CD4-positive, CD25-positive, alpha-beta regulatory T cell (primary cell): ENCODE measurements at places on chromosomes 3 and 15. TPM values are rescaled to one million over a fixed set of nuclear protein-coding genes. Genes with fewer than 3 reads are reported as not detected.

The GPR176 gene
- total RNA-seq, result not detected

The SENP5 gene
- 67.5 TPM for total RNA-seq

The SYNPR gene
- total RNA-seq, result not detected

The LRRC2 gene
- total RNA-seq, result 2.4 TPM

DNA sequence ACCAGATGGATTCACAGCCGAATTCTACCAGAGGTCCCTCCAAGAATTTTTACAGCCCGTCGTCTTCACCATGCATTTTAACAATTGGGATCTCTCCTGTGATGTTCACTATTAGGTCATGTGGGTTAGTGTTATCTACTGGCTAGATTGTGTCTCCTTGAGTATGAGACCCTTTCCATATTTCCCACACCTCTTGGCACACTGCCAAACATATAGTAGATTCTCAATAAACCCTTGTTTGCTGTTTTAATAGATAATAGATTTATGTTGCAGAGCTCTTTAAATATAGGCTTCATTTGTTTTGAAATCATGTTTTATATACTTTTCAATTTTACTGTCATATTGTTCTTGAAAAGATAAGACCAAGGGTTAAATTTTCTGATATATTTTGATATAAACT lies 34.9 kb upstream of the ADGRG7 start:
- H3K4me3 ChIP-seq, result no peak overlapping the region
- H3K27me3 ChIP-seq, result no peaks in the 10 kb centered on the region
- DNase-seq, result no peak

DNA sequence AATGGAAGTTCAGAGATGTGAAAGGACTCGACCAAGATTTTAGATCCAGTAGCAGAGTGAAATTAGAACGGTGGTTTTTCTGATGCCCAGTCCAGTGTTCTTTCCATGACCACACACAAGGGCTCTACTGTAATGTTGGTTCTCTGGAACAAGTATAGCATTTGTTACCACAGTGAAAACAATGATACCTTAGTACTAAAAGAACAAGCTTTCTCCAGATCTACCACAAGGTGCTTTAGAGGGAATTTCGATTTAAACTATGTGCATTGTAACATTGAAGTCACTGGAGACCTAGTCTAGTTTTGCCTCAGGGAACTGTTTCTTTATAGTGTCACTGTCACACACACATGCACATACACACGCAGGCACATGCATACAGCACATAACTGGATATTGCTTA lies 12.8 kb upstream of the CCNL1 start:
- H3K4me3 ChIP-seq, result no peak overlapping the region
- peaks cover 24% of the 10 kb centered on the region for H3K4me1 ChIP-seq
- H3K27ac ChIP-seq, result no peak overlapping the region
- DNase-seq, result no peak
- no peaks in the 10 kb centered on the region for H3K36me3 ChIP-seq

GRCh38 chr3:52552089-52552488 lies 15.7 kb downstream of the UQCC5 start:
- no peaks in the 10 kb centered on the region for H3K4me1 ChIP-seq
- no peak for DNase-seq
- H3K27me3 ChIP-seq, result no peaks in the 10 kb centered on the region
- H3K27ac ChIP-seq, result no peak overlapping the region
- peaks cover 64% of the 10 kb centered on the region for H3K36me3 ChIP-seq

- no peaks in the 10 kb centered on the region for H3K4me1 ChIP-seq
- H3K36me3 ChIP-seq, result no peaks in the 10 kb centered on the region
- no peak overlapping the region for H3K27ac ChIP-seq
Observed at GRCh38 chr3:18098960-18099587, 326.1 kb downstream of the SATB1 start.

GRCh38 chr3:13746385-13746784 lies 133.5 kb downstream of the WNT7A start:
- peaks cover under 1% of the 10 kb centered on the region for H3K27me3 ChIP-seq
- H3K36me3 ChIP-seq, result no peaks in the 10 kb centered on the region
- no peaks in the 10 kb centered on the region for H3K4me1 ChIP-seq
- H3K4me3 ChIP-seq, result no peak overlapping the region
- no peak overlapping the region for H3K27ac ChIP-seq
- DNase-seq, result no peak

- no peak overlapping the region for H3K27ac ChIP-seq
- H3K27me3 ChIP-seq, result no peaks in the 10 kb centered on the region
- H3K36me3 ChIP-seq, result no peaks in the 10 kb centered on the region
- no peak for DNase-seq
- no peak overlapping the region for H3K4me3 ChIP-seq
Observed at GRCh38 chr15:46815765-46816164, 901.5 kb upstream of the SEMA6D start.

GRCh38 chr15:69809421-69809820 lies 288.3 kb downstream of the TLE3 start:
- H3K4me1 ChIP-seq, result no peaks in the 10 kb centered on the region
- no peaks in the 10 kb centered on the region for H3K36me3 ChIP-seq
- H3K27ac ChIP-seq, result no peak overlapping the region
- no peak for DNase-seq
- no peak overlapping the region for H3K4me3 ChIP-seq

DNA sequence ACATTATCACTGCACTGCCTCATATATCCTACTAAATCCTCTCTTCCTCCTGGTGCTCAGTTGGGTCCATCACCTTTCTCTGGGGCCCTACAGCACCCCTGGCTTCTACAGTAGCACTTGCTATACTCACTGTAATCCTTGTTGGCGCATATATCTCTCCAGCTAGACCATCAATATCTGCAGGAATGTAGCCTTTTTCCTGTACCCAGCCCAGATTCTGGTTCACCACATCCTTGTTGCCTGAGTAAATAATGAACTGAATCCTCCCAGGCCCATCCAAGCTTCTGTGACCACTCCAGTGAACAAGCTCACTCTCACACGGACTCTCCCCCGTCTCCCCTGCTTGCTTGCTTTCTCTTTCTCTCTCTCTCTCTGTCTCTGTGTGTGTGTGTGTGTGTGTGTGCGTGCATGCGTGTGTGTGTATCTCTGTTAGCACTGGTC lies 62.5 kb upstream of the LIPC start:
- H3K27ac ChIP-seq, result no peak overlapping the region
- no peak overlapping the region for H3K4me3 ChIP-seq
- no peaks in the 10 kb centered on the region for H3K36me3 ChIP-seq
- H3K4me1 ChIP-seq, result no peaks in the 10 kb centered on the region

DNA sequence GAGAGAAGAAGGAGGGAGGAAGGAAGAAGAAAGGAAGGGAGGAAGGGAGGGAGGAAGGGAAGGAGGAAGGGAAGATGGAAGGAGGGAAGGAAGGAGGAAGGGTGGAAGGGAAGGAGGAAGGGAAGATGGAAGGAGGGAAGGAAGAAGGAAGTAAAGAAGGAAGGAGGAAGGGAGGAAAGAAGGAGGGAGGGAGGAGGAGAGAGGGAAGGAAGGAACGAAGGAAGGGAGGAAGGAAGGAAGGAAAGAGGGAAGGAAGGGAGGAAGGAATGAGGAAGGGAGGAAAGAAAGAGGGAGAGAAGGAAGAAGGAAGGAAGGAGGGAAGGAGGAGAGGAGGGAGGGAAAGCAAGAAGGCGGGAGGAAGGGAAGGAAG lies 31.8 kb upstream of the ALDH1L1 start:
- H3K4me3 ChIP-seq, result no peak overlapping the region
- no peaks in the 10 kb centered on the region for H3K36me3 ChIP-seq
- H3K27me3 ChIP-seq, result peaks cover 18% of the 10 kb centered on the region
- H3K4me1 ChIP-seq, result peaks cover 8% of the 10 kb centered on the region

DNA sequence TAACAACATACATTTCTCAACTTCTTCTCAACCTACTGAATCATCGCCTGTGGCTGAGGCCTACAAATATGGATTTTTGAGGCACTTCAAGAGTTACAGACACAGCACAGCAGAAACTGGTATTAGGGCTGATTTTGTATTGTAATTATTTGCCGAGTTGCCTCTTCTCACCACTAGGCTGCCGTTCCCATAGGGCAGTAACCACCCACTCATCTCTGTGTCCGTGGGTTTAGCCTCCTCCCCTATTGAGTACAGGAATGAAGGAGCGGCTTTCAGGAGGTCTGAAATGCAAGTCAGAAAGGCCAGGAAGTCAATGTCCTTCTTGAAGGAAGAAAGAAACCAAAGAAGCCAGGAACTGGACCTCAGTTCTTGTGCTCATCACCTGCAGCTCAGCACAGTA lies 220.8 kb downstream of the MTHFS start:
- no peak for DNase-seq
- H3K36me3 ChIP-seq, result no peaks in the 10 kb centered on the region
- H3K27me3 ChIP-seq, result peaks cover 3% of the 10 kb centered on the region
- no peaks in the 10 kb centered on the region for H3K4me1 ChIP-seq
